ENCODE measurements at places on chromosomes 4 and X. TPM values are rescaled to one million over a fixed set of nuclear protein-coding genes. Genes with fewer than 3 reads are reported as not detected.

Gene CXXC4
- total RNA-seq = 0.04 TPM

Gene SRPX2
- total RNA-seq = not detected

Gene IQSEC2
- 0.20 TPM for total RNA-seq

Gene CT45A1
- total RNA-seq = not detected

Gene CRMP1
- not detected for total RNA-seq

Gene MAGEA1
- not detected for total RNA-seq

Gene RPA4
- total RNA-seq = not detected

Gene NEUROG2
- total RNA-seq = not detected

Gene SPACA5
- total RNA-seq = not detected

Gene CXorf49
- not detected for total RNA-seq

DNA sequence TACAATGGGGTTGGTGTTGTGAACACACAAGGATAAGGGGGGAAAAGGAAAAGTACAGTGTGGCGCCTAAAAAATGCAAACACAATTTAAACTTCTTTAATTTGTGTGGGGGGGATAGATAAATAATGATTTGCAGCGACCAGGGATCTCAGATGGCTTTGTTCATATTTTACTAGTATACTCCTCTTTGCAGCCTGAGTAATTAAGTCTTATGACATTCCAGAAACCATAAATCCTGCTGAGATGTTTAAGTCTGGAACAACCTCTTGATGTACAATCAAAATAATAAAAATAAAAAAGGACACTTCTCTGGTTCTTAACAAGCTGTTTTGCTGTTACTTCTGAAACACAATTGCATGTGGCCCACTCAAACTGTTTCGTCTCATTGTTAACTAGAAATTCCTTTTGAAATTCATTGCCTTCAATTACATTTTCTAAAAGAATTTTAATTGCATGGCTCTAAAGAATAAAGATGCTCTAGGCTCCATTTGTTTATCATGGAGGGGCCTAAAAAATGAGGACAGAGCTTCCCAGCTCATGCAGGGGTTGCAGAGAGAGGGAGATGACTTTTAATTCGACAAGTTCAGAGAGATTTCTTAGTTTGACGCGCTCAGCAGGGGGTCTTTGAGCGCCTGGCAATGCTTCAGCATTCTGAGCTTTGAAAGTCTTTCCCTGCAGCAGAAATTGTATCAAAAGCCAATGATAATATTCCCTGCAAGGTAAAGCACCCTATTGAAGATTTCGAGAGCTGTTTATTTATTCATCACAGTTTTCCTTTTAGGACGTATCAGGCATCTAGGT lies 892.4 kb upstream of the TENM3 start:
- H3K4me1 ChIP-seq = no peaks in the 10 kb centered on the region
- no peak overlapping the region for H3K4me3 ChIP-seq
- H3K36me3 ChIP-seq = no peaks in the 10 kb centered on the region
- H3K27ac ChIP-seq = no peak overlapping the region
- DNase-seq = no peak

- no peak overlapping the region for H3K4me3 ChIP-seq
- no peaks in the 10 kb centered on the region for H3K27me3 ChIP-seq
- H3K4me1 ChIP-seq = no peaks in the 10 kb centered on the region
- peaks cover 4% of the 10 kb centered on the region for H3K36me3 ChIP-seq
Measured at GRCh38 chr4:22410645-22411247, 105.1 kb downstream of the ADGRA3 start.

DNA sequence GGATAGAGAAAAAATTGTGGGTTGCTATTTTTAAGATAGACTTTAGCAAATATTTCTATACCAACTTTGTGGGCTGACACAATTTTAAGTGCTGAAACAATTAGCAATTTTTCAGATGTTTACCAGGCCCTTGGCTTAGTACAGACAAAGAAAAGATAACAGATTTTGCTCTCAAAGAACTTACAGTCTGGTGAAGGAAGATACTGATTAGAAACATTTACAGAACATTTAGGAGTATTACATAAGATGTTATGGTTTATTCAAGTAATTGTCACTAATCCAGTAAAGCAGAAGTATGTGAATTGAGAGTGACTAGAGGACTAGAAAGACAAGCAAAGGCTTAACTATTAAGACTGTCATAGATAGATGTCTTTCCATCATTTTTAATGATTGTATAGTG lies 35.3 kb upstream of the NDUFC1 start:
- no peak overlapping the region for H3K27ac ChIP-seq
- no peak overlapping the region for H3K4me3 ChIP-seq
- peaks cover 7% of the 10 kb centered on the region for H3K4me1 ChIP-seq
- H3K36me3 ChIP-seq = peaks cover 23% of the 10 kb centered on the region
- no peaks in the 10 kb centered on the region for H3K27me3 ChIP-seq

DNA sequence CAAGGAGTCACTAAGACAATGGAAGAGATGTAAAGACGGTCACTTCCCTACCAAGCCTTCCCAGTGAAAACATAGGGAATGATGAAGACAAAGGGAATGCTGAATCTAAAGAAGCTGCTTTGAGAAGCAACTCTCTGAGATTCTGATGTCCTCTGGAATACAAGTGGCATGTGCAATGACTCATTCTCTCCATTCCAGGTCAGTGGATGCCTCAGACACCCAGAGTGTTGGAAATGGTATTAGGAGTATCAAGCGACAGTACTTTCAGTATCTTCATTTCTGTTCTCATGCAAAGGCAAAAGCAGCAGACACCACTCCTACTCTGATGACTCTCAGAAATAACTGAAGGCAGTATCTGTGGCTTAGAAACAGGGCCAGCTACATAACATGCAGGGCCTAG lies 102.6 kb downstream of the FSTL5 start:
- no peak for DNase-seq
- no peaks in the 10 kb centered on the region for H3K27me3 ChIP-seq
- H3K27ac ChIP-seq = no peak overlapping the region
- no peaks in the 10 kb centered on the region for H3K4me1 ChIP-seq

DNA sequence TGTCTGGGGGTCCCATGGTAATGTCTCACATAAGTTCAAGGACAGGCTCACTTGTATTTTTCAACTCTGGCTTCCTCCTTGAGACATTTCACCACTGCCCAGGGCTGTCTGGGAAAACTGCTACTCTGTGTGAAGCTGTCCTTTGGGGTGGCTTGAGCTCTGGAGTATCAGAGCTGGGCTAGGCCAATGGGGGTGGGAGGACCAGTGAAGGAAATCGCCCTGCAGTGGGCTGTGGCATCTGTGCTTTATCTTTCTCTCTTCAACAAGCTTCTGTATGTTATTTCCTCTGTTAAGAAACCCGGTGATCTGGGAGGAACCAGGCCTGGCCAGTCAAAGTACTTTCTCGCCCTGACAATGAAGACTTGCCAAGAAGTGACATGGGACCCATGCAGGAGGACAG lies 87.4 kb downstream of the SMIM20 start:
- no peaks in the 10 kb centered on the region for H3K4me1 ChIP-seq
- peaks cover 23% of the 10 kb centered on the region for H3K27me3 ChIP-seq
- H3K27ac ChIP-seq = no peak overlapping the region

DNA sequence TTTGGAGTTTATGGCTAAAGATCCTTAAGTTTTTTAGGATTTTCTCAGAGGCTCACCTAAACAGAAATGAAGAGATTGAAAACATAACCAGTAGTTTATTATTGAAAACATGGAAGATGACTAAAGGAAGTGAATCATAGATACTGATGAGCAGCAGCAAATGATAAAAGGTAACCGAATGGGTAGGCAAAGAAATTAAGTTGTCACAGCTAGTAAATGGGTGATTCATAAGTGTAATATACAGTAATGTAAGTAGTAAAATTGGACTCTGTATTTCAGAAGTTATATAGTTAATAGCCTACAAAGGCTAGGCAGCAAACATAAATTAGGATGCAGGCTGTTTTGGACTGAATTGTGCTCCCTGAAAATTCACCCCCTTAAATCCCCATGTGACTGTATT lies 59.0 kb upstream of the ADGRA3 start:
- DNase-seq = no peak
- peaks cover under 1% of the 10 kb centered on the region for H3K36me3 ChIP-seq
- H3K27ac ChIP-seq = no peak overlapping the region
- no peaks in the 10 kb centered on the region for H3K4me1 ChIP-seq
- H3K4me3 ChIP-seq = no peak overlapping the region
- no peaks in the 10 kb centered on the region for H3K27me3 ChIP-seq

DNA sequence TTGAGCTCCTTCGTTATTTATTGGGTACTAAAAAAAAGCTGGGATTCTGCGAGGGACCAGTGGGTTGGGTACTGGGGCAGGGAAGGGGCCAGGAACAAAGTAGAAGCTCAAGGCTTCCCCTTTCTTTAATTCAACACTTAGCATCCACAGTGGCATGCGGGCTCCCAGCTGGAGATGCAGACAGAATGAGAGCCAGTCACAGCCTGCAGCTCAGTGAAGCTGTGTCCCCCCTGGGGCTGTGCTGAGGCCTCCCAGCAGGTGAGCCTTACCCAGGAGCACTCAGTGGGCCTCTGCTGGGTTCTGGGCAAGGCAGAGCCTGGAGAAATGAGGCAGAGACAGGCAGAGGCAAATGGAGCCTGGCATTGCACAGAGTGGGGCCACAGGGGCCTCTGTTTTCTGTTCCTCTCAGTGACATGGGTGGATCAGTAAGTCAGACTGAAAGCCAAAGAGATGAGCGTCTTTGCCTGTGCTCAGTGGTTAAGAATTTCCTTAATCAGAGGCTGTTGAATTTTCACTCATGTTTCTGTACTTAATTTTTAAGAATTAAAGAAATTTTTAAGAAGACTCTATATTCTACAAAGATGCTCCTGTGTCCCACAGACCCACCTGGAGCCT lies 181.4 kb upstream of the RBPJ start:
- H3K27ac ChIP-seq = no peak overlapping the region
- no peaks in the 10 kb centered on the region for H3K27me3 ChIP-seq
- no peaks in the 10 kb centered on the region for H3K36me3 ChIP-seq
- no peak overlapping the region for H3K4me3 ChIP-seq
- no peaks in the 10 kb centered on the region for H3K4me1 ChIP-seq

DNA sequence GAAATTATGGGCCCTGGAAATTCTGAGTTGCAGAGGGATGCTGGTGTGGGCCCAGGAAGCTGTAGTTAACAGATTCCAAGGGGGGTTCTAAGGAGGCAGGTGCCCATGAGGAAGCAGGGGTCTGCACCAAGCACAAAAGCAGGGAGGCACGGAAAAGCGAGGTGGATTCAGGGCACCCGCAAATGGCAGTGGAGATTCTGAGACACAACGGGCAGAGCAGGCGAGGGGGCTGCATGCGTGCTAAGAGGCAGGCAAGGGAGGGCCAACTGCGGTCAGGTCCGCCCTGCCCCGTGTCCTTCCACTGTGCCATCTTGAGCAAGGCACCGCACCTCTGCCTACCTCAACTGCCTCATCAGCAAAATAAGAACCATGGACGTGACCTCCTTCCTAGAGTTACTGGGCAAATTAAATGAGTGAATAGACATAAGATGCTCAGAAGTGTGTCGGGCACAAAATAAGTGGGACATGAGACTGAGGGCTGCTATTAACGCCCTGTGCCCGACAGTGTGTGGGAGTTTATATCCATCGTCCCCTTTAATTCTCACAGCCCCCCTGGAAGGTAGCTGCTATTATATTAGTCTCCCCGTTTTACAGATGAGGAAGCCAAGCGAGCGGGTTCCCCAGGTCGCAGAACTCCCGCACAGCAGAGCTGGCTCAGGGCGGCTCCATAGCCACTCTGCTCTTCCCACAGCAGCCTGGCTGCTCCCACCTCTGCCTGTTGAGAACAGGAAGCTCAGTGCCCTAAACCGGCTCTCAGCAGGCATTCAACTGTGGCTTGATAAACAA lies 67.6 kb downstream of the PPP2R2C start:
- no peak overlapping the region for H3K4me3 ChIP-seq
- H3K4me1 ChIP-seq = no peaks in the 10 kb centered on the region
- H3K27ac ChIP-seq = no peak overlapping the region
- peaks cover 57% of the 10 kb centered on the region for H3K27me3 ChIP-seq

DNA sequence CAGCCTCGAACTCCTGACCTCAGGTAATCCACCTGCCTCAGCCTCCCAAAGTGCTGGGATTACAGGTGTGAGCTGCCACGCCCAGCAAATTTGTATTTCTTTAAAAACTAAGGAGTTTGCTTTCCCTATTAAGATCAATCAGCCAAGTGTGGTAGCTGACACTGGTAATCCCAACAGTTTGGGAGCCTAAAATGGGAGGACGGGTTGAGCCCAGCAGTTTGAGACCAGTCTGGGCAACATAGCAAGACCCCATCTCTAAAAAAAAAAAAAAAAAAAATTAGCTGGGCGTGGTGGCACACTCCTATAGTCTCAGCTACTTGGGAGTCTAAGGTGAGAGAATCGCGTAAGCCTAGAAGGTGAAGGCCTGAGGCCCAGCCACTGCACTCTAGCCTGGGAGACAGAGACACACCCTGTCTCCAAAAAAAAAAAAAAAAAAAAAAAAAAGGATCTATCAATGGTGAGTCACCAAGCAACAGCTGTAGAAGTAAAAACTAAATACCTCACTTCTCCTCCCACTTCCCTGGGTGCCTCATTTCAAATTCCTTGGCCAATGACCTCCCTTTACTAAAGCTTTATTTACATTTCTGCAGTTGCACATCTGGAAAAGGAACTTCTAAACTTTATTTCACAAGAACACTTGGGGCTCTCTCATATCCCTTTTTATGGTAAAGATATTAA lies 54.5 kb downstream of the LDB2 start:
- no peak overlapping the region for H3K27ac ChIP-seq
- H3K4me3 ChIP-seq = no peak overlapping the region
- no peaks in the 10 kb centered on the region for H3K36me3 ChIP-seq
- H3K4me1 ChIP-seq = no peaks in the 10 kb centered on the region
- DNase-seq = no peak
- peaks cover 2% of the 10 kb centered on the region for H3K27me3 ChIP-seq

- H3K27me3 ChIP-seq = peaks cover 88% of the 10 kb centered on the region
- H3K36me3 ChIP-seq = no peaks in the 10 kb centered on the region
- no peak overlapping the region for H3K27ac ChIP-seq
- H3K4me3 ChIP-seq = no peak overlapping the region
- DNase-seq = no peak
Measured at GRCh38 chr4:41750626-41751448, 2.3 kb upstream of the PHOX2B start.

- H3K4me1 ChIP-seq = no peaks in the 10 kb centered on the region
- no peak overlapping the region for H3K27ac ChIP-seq
- no peaks in the 10 kb centered on the region for H3K27me3 ChIP-seq
Measured at GRCh38 chr4:74197080-74197479, 39.2 kb downstream of the MTHFD2L start.

- H3K4me1 ChIP-seq = no peaks in the 10 kb centered on the region
- H3K27ac ChIP-seq = no peak overlapping the region
- DNase-seq = no peak
- no peaks in the 10 kb centered on the region for H3K36me3 ChIP-seq
- peaks cover 4% of the 10 kb centered on the region for H3K27me3 ChIP-seq
Measured at GRCh38 chrX:24377911-24378468, 17.6 kb downstream of the SUPT20HL1 start.
